ENCODE measurements at places on chromosomes 1 and 21.

GRCh38 chr1:192737306-192737705 lies 71.5 kb upstream of the RGS2 start:
- DNase-seq, result no peak

- DNase-seq, result no peak
Observed at GRCh38 chr1:5225707-5226704, 571.6 kb downstream of the AJAP1 start.

GRCh38 chr1:19735440-19736127 lies 64.1 kb downstream of the TMCO4 start:
- DNase-seq, result no peak

DNA sequence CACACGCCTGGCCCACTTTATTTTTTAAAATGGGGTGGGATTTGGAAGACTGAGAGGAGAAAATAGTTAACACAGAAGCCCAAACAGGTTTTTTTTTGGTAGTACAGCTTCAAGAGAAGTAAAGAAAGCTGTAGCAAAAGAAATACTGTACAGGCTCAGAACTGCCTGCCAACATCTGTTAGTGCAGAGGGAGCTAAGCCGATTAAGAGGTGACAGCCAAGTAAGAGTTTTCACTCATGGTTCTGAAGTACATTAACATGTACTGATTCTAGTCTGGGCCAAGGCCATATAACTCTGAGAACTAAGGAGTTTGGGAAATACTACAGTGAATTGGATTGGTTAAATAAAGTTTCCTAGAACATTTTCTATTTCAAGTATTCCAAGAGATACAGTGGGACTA lies 51.6 kb downstream of the EIF2B3 start:
- DNase-seq, result no peak

DNA sequence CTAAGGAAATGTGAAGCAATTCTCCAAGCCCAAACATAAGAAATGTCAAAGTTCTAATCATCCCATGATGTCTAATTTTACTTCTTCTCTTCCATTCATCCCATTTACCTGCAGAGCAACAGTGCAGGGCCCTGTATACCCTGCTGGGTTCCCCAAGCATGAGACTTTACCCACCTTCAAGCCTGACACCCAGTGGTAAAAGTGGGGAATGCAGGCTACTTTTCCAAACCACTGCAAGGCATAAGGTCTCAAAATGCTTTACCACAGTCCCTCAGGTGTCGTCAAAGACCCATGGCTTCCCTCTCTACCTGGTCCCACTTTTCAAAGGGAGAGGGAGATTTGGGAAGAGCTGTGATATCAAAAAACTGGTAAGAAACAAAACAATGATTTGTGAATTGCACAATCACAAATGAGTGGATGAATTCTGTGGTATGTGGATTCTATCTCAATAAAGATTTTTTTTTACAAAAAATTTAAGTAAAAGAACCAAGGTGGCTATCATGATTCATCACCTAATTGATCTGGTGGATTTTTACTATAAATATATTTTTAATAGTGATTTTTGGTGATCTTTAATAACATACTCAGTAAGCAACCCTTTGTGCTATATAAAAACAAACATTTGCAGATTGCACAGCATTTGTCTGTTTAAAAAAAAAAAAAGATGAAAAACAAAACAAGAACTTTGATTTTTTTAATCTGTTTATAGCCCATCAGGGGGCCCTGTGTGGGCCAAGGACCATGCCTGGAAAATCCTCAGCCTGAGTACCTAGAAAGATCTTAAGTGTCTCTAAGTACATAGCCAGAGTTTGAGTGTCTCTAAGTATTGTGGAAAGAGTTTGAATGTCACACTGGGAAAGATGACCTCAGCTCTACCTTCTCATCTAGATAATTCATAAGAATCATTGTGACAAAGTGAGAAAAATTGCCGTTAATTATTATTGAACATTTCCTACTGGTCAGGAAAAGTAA lies 73.1 kb upstream of the GJB5 start:
- DNase-seq, result peak; percentile 59

GRCh38 chr21:15241997-15242736 lies 177.4 kb upstream of the NRIP1 start:
- DNase-seq, result no peak

- DNase-seq, result no peak
Observed at GRCh38 chr1:233140499-233140898, 155.0 kb downstream of the PCNX2 start.
